ENCODE measurements at places on chromosomes 6 and 20. TPM values are rescaled to one million over a fixed set of nuclear protein-coding genes. Genes with fewer than 3 reads are reported as not detected.

DNA sequence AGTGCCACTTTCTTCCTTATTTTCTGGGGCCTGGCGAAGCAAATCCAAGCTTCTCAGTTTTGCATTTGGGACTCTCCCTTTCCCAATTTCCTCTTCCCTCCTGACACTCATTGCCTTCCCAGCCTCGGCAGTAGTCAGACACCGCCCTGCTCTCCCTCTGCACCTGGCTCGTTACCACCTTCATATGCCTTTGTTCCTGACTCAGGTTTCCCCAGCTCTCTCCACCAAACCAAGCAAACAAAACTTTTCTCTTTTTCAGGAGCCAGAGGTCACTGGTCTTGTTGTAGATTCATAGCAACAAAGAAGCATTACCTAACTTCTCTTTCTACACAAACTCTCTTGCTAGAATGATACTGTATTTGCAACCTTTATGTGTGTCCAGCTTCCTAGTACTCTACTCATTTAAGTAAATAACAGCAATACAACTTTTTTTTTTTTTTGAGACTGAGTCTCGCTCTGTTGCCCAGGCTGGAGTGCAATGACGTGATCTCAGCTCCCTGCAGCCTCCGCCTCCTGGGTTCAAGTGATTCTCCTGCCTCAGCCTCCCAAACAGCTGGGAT, 9.0 kb upstream of the ZC3H12D start:
- no peaks in the 10 kb centered on the region for H3K4me1 ChIP-seq
- no peaks in the 10 kb centered on the region for H3K36me3 ChIP-seq
- no peak overlapping the region for H3K4me3 ChIP-seq
- no peaks in the 10 kb centered on the region for H3K27me3 ChIP-seq

DNA sequence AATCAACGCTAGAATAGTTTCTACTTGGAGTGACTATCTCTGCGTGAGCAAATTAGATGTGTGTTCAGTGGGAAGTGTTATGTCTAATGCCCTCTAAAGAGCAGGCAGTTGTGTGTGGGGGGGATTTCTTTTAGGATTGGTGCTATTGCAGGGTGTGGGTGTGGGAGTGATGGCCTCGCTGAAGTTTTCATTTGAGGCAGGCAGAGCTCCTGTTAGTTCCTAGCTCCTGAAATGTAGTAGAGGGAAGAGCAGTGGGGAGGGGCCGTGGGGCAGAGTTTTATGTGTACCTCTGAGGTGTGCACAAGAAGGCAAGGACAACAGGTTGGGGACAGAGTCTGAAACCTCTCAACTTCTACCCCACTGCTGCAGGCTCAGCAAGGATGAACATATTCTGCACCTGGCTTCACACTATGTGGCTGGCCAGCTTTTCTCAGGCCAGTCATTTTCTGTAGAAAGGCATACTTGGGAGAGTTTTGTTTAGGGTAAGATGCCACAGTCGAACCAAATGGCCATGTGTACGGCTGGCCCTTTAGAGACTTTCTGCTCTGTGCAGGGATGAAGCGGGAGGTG, 229.2 kb upstream of the SUPT3H start:
- H3K27ac ChIP-seq = no peak overlapping the region
- no peak overlapping the region for H3K4me3 ChIP-seq
- no peak for ATAC-seq
- H3K36me3 ChIP-seq = no peaks in the 10 kb centered on the region

DNA sequence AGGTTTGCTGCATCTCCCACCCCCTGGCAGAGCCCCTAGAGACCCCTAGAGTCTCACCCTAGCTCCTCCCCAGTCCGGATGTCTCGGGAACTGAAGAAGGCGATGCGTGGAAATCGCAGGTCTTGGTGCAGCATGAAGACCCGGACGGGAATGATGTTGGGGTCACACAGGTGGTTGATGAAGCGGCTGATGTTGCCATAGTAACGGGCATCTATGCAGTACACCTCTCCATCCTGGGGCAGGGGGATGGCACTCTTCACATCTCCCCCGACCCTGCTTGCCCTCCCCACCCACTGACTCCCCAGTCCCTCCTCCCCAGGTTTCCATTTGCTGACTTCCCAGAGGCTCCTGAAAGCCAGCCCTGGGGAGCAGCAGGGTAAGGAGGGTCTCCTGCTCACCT, 1.8 kb upstream of the SLC44A4 start:
- H3K27ac ChIP-seq = no peak overlapping the region
- no peak overlapping the region for H3K4me3 ChIP-seq
- peaks cover 63% of the 10 kb centered on the region for H3K36me3 ChIP-seq
- H3K4me1 ChIP-seq = no peaks in the 10 kb centered on the region

DNA sequence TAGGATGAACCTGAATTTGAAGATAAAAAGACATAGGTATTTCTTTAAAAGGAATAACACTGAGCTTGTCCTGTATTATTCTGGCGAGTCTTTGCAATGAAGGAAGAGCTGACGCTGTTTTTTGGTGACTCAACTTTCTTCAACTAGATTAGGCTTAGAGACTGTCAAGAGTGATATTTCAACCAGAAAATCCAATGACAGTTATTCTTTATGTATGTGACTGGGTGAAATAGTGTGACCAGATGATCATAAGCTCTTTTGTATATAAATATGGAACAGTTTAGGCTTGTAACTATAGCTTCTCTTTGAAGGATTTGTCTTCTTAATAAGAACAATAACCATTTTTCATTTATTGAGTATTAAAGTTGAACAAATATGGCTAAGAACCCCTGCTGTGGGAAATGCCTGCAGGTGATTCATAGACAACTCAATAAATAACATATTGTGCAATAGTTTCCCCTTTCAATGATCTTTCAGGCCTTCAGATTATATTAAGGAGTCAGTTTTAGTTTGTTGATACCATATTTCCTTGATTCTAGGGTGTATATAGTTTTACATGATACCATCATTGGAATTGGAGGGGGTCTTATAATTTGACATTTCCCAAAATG, 265.6 kb upstream of the JAG1 start:
- H3K27me3 ChIP-seq = no peaks in the 10 kb centered on the region
- no peak overlapping the region for H3K27ac ChIP-seq
- H3K36me3 ChIP-seq = no peaks in the 10 kb centered on the region
- H3K4me1 ChIP-seq = no peaks in the 10 kb centered on the region

DNA sequence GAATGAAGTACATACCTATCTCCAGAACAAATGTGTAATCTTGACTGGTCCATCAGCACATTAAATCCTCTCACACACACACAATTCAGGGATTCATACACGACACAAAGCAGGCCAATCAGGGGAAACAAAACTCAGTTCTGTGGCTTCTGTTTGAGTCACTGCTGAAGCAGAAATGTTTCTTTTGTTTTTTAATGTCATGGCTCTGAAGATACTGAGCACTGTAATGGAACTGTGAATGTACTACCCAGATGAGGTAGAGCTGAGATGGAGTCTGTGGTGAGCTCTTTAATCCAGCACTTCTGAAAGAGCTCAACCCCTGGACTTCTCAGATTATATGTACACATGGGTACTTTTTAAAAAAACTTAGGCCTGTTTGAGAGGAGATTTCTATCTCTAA, 116.4 kb downstream of the THEMIS start:
- no peak for ATAC-seq
- H3K4me3 ChIP-seq = no peak overlapping the region
- no peak overlapping the region for H3K27ac ChIP-seq
- no peaks in the 10 kb centered on the region for H3K4me1 ChIP-seq
- no peaks in the 10 kb centered on the region for H3K27me3 ChIP-seq

DNA sequence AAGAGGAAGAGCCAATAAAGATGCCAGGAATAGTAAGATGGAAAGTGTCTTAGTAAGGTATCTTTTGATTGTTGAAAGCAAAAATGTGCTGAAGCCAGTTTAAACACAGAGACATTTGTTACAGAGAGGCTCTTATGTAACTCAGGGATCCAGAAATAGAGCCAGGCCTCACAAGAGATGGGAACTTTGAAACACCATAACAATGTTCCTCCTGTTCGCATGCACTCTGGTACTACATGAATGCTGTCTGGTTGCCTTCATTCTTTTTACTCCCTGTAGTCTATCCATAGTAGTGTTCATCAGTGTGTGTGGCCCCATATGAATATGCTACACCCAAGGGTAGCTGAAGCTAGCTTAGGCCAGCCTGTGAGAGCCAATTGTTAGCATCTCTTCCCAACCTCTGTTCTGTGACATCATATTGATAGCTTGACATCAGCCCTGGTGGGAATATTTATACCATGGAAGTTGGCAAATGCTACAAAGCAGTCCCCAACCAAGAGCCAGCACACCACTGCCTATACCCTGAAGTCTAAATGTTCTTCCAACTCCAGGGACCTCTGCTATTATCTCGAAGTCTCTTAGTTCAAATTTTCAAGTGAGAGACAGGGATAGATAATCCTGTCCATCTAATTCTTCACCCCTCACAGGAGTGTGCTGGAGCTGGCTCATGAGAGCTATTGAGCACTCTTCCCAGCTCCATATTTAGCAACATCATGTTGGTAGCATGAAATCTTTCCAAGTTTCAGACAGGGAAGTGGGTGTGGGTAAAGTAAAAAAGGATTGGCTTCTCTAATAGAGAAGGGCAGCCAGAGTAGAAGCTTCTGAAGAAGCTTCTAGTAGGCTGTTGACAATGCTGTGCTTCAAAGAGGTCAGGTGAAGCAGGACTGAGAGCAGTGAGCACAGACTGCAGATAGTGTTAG, 7.0 kb downstream of the NDUFAF5 start:
- H3K4me1 ChIP-seq = peaks cover 41% of the 10 kb centered on the region
- no peak overlapping the region for H3K4me3 ChIP-seq
- peak overlapping the region; percentile 56 for H3K27ac ChIP-seq
- peaks cover 82% of the 10 kb centered on the region for H3K36me3 ChIP-seq

DNA sequence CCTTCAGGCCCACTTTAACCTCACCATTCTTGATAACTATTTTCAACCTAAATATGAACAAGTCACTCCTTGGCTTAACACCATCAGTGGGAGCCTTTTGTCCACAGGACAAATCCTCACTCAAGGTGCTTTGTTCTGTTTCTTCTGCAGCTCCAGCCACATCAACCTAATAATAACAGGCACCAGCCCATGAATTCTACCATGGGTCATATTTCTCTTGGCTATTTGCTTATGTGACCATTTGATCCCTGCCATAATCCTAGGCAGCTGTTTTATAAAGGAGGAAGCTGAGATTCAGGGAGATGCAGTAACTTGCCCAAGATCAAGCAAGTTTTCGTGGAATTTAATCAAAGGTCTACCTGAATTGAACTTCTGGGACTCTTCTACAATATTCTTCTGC, 561.3 kb downstream of the DHX35 start:
- no peaks in the 10 kb centered on the region for H3K4me1 ChIP-seq
- ATAC-seq = no peak
- no peaks in the 10 kb centered on the region for H3K27me3 ChIP-seq
- no peaks in the 10 kb centered on the region for H3K36me3 ChIP-seq

DNA sequence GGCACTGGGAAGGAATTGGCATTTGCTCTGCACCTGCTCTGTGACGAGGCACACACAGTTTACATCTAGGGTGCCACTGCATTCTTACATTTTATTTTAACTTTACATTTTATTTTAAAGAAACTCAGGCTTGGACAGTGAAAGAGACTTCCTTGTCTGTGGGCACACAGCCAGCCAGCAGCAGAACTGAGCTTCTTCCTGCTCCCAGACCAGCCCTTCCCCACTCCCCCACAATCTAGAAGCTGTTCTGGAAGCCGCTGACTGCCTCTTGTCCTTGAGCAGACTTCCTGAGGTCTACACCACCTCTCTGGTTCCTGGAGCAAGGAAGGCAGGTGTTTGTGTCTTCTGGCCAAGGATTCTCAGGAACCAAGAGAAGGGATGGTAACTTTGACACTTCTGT, 27.9 kb upstream of the CD93 start:
- no peaks in the 10 kb centered on the region for H3K4me1 ChIP-seq
- H3K27ac ChIP-seq = peak overlapping the region; percentile 7
- no peaks in the 10 kb centered on the region for H3K27me3 ChIP-seq
- ATAC-seq = no peak
- no peak overlapping the region for H3K4me3 ChIP-seq

- H3K4me3 ChIP-seq = no peak overlapping the region
- no peaks in the 10 kb centered on the region for H3K27me3 ChIP-seq
- H3K27ac ChIP-seq = no peak overlapping the region
- H3K4me1 ChIP-seq = no peaks in the 10 kb centered on the region
- no peaks in the 10 kb centered on the region for H3K36me3 ChIP-seq
Observed at GRCh38 chr6:7933794-7934193, 23.2 kb upstream of the TXNDC5 start.

DNA sequence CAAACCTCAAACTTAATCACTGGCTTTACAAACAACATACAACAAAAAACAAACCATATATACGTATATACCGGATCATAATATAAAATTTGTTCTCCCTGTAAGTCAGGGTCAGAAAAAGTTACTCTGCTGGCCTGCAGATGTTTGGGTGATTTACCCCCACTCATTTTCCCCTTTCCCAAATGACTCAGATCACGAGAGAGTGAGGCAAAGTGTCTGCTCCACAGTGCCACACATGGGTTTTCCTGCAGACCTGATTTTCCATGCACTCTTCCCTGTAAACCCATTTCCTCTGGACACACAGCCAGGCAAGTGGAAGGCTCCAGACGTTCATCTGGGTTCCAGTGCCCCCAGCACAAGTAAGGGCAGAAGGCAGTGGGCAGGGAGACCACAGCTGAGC, 23.5 kb downstream of the GFOD1 start:
- H3K27ac ChIP-seq = no peak overlapping the region
- no peaks in the 10 kb centered on the region for H3K4me1 ChIP-seq
- H3K27me3 ChIP-seq = no peaks in the 10 kb centered on the region
- H3K36me3 ChIP-seq = no peaks in the 10 kb centered on the region

- no peak for ATAC-seq
- no peak overlapping the region for H3K27ac ChIP-seq
- H3K27me3 ChIP-seq = peaks cover 12% of the 10 kb centered on the region
- no peaks in the 10 kb centered on the region for H3K36me3 ChIP-seq
- peaks cover 3% of the 10 kb centered on the region for H3K4me1 ChIP-seq
- no peak overlapping the region for H3K4me3 ChIP-seq
Observed at GRCh38 chr20:57881466-57882385, 171.9 kb upstream of the PMEPA1 start.

- peaks cover 12% of the 10 kb centered on the region for H3K4me1 ChIP-seq
- H3K27ac ChIP-seq = no peak overlapping the region
- H3K36me3 ChIP-seq = no peaks in the 10 kb centered on the region
- no peak overlapping the region for H3K4me3 ChIP-seq
- H3K27me3 ChIP-seq = no peaks in the 10 kb centered on the region
Observed at GRCh38 chr6:31797588-31797987, 2.0 kb upstream of the VARS1 start.

GRCh38 chr6:41150671-41151070, 3.5 kb downstream of the TREML1 start:
- ATAC-seq = no peak
- H3K4me3 ChIP-seq = no peak overlapping the region
- no peaks in the 10 kb centered on the region for H3K4me1 ChIP-seq
- H3K27ac ChIP-seq = no peak overlapping the region
- no peaks in the 10 kb centered on the region for H3K36me3 ChIP-seq

HCRTR2 gene
- 0.42 TPM for total RNA-seq

HLA-G gene
- not detected for total RNA-seq

PACSIN1 gene
- 1.2 TPM for total RNA-seq

PTCHD4 gene
- total RNA-seq = 2.6 TPM

MRPL2 gene
- total RNA-seq = 17.9 TPM

PRR18 gene
- not detected for total RNA-seq

GTF3C6 gene
- total RNA-seq = 51.4 TPM

MCHR2 gene
- total RNA-seq = not detected

Data from gastroesophageal sphincter (tissue), 4 donors.